Astrocyte of the cerebellum (primary cell): ENCODE measurements at places on chromosomes 16 and 17.

DNA sequence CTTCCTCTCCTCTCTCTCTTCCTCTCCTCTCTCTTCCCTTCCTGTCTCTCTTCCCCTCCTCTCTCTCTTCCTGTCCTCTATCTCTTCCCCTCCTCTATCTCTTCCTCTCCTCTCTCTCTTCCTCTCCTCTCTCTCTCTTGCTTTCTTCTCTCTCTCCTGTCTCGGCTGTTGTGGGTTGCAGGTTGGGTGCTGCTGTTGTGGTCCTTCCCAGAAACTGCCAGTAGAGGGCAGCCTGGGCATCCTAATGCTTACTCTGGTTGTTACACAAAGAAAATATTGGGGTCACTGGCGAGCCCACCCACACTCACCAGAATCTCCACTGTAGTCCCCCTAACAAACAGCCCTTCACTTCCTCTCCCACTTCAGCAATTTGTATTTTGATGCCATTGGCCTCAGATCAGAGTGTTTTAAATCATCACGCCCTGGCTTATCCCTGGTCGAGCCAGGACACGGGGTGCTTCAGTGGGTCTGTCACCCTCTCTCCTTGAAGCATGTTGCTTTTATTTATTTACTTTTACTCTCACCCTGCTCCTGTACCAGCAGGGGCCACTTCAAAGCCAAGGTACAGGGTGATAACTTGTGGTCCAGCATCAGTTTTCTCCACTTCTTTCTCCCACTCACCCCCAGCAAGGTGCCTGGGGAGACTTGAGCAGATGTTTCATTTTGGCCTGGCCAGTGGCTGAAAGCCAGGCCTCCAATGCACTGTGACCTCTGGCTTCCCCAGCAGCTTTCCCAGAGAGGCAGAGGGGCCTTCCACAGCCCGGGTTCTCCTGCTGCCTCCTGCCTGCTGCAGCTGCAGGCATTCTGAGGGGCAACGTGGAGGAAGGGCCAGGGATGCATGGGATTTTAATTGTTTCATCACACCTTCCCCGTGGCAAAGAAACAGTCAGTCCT lies 4.7 kb upstream of the MMP15 start:
- peak; percentile 23 for DNase-seq

- no peak for DNase-seq
Measured at GRCh38 chr17:80835816-80836657, 155.6 kb upstream of the CHMP6 start.

DNA sequence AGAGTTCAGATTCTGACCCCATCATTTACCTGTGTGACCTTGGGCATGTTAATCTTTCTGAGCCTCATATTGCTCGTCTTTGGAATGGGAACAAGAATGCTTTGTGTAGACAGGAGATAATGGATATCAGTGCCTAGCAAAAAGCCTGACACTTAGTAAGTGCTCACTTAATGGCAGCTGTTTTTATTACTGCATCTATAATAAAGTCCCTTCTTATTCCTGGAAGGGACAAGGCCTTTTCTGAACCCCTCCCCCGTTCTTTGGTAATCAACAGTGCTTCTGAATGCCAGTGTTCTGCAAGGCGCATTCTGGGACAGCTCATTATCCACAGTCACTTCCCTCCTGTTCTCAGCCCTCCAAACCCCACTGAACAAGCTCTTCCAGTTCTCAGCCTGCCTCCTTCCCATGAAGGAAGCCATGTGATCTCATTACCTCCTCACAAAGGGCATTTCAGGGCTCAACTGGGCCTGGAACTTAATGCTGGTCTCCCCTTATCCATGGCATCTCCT lies 25.1 kb upstream of the SUPT4H1 start:
- DNase-seq: no peak

- no peak for DNase-seq
Measured at GRCh38 chr17:43982171-43982570, 22.3 kb upstream of the NAGS start.

DNA sequence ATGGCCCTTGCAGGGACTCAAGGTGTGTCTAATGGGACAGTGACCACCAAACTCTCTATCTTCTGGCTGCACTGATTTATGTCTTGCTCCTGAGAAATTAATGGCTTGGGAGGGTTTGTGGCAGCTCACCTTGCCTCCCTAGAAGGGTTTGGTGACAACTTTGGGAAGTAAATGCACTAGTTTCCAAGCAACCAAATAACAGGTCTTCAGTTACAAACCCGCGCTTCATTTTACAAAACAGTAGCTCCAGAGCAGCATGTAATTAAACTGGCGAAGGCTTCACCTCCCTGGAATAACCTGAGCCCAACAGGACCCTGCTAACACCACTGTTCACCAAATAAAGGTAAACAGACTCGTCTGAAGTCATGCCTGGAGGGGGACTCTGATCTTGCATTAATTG lies 318.3 kb downstream of the SLC39A11 start:
- no peak for DNase-seq

DNA sequence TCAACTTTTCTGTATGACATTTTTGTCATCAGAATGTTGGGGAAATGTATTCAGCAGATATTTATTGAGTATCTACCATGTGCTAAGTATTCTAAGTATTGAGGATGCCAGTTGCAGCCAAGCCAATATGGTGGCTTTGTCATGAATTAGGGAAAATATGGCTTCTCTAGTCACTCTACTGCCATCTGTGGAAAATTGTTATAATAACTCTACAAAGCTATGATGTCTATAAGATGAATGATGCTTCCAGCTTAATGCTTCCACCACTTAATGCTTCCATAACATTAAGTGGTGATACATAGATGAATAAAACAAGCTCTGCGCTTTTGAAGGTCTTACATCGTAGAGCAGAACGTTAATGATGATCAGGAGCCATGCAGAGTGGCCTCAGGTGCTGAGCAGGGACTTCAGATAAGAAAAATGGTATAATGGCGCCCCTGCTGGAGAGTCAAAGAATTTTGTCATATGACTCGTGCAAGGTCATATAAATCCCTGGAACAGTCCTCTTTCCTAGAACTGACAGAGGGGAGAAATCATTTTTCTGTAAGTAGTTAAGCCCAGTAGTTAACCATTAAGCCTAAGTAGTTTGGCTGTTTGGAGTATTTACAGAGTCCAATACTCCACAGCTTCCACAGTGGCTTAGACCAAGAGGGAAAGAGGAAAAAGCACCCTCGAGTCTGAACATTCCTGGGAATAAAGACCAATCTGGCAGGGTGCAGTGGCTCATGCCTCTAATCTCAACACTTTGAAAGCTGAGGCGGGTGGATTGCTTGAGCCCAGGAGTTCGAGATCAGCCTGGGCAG lies 2.7 kb upstream of the TMIGD1 start:
- DNase-seq: no peak

DNA sequence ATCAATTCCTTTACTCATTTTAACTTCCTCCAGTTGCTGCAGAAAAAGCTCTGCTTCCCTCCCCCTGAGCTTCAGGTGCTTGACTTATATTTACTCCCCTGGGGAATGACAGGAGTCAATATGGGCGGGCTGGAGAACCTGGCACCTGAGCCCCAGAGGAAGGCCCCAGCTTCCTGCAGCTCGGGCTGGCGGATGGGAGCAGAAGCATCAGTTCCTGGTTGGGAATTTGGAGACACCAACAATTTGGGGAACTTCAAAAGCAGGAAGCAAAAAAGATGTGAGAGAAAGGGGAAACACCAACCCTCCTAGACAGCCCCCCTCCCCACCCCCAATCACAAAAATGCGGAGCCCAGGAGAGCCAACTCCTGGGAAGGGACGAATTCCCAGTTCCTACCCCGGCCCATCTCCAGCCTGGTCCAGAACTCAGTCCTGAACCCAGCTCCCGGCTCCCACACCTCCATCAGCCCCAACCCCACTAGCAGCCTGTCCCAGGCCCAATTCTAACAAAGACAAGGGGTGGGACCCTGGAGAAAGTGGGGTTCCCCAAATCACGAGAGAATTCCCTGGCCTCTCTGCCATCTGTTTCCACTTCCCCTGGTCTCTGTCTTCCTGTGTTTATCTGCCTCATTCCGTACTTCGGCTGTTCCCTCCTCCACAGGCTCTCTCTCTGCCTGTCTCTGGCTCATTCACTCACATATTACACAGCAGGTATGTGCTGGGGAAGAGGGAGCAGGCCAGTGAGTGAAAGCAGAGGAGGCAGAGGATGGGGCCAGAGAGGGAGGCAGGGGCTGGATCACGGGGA lies 16.2 kb upstream of the ASGR2 start:
- no peak for DNase-seq

GRCh38 chr16:64051824-64052223 lies 1070.0 kb downstream of the CDH11 start:
- peak; percentile 1 for DNase-seq
